ENCODE measurements at places on chromosomes 5 and 9. TPM values are rescaled to one million over a fixed set of nuclear protein-coding genes. Genes with fewer than 3 reads are reported as not detected.

Gene KIF24
- 0.79 TPM for total RNA-seq

Gene SGCD
- not detected for total RNA-seq

Gene DRD1
- not detected for total RNA-seq

Gene GPR151
- not detected for total RNA-seq

Gene CSNK1A1
- 168 TPM for total RNA-seq

Gene SPINK13
- total RNA-seq = not detected

Gene CCDC192
- not detected for total RNA-seq

Gene NR6A1
- 0.66 TPM for total RNA-seq

Gene PCDHGA7
- total RNA-seq = 2.3 TPM

Gene ZNF608
- total RNA-seq = 17.4 TPM

DNA sequence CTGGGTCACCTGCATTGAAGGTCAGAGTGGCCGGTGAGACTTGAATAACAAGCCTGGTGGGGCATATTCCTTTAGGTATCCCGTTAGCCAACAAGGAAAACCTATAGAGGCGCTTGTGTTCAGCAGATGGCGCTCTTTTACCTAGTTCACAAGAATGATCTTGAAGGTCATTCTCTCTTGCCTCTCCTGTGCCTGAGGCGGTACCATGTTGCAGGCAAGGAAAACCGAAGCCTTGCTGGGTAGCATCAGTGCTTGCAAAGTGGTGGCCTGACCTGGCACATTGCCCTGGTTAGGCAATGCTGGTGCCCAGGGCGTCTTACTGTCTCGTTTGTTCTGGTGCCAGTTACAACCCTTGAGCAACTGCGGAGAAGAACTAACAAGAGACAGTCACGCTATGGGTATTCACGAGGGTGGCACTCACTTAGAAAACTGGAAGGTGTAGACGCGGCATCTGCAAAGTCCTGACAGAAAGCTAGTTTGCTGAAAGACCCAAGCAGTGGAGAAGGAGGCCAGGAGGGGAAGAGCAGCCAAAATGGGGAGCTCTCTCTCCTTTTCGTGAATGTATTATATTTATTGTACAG, 56.7 kb downstream of the AOPEP start:
- DNase-seq = peak; percentile 53

DNA sequence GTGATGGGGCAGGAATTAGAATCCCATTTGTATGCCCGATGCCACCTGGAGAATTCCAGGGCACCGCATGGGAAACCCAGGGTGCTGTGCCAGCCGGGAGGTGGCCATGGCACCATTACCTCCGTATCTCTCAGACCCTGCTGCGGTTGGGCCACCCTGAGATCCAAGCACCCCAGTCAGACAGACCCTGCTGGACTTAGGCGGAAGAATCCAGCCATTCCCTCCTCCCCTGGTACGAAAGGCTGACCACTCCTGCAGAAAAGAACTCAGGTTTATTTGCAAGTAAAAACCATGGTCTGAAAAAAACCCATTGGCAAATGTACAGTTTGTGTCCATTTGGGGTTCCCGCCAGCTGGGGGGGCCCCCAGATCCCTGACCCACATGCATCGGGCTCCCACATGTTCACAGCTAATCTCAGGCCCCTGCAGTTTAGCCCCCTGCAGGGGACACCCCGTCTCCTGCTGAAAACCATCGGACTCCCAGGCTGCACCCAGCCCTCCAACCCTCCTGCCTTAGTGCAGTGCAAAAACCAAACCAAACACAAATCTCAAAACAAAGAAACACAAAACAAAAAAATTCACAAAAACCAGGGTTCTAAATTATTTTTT, 23.6 kb upstream of the SARDH start:
- DNase-seq = no peak

DNA sequence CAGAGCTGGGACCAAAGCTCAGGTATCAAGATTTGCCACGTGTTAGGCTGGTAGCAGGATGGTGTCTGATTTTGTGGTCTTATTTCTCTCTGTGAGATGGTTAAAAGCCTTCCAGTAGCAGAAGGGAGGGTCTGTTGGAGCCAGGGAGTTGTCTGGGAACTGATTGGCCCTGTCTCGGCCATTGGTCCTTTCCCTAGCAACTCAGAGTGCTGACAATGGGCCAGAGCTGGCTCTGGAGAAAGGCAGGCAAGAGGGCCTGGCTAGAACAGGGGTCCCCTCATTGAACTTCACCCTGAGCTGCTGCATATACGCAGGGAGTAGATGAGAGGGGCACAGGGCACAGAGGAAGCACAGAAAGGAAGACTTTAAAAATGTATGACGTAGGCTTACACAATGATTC, 92.8 kb downstream of the PSD2 start:
- DNase-seq = no peak

- peak; percentile 22 for DNase-seq
Measured at GRCh38 chr5:124936626-124936933, 190.1 kb upstream of the ZNF608 start.

DNA sequence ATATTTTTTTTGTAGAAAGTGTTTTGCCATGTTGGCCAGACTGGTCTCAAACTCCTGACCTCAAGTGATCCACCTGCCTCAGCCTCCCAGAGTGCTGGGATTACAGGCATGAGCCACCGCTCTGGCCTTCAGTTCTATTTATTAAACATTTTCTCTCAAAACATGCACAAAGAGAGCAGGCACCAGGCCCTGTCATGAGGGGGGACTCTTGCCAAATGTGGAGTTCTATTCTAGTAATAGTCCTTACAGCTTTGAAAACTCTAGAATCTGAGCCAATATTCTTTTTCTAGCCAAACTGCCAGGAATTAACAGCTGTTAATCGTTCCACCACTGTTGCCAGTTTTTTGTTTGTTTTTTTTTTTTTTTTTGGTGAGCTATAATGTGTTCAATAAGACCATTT, 124.6 kb downstream of the TARS1 start:
- DNase-seq = no peak

DNA sequence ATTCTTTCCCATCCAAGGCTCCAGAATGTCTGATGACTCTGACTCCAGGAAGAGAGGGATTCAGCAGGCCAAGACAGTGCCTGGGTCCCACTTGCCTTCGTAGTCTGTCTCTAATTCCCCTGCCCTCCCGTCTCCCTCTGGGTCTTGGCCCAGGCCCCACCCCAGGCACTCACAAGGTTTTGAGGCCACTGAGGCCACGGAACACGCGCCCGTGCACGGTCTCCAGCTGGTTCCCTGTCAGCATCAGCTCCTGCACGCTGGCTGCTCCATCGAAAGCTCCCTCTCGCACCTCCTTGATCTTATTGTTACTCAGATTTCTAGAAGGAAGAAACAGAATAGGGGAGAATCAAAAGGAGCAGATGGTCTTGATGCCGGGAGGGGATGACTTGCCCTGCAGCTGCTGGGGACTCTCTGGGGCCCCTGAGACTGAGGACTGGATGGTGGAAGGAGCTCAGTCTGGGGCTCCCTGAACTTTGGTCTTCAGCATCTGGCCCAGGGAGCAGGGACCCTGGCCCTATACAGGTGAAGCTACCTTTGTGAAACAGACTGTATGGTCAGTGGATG, 174.6 kb upstream of the PANK3 start:
- no peak for DNase-seq

DNA sequence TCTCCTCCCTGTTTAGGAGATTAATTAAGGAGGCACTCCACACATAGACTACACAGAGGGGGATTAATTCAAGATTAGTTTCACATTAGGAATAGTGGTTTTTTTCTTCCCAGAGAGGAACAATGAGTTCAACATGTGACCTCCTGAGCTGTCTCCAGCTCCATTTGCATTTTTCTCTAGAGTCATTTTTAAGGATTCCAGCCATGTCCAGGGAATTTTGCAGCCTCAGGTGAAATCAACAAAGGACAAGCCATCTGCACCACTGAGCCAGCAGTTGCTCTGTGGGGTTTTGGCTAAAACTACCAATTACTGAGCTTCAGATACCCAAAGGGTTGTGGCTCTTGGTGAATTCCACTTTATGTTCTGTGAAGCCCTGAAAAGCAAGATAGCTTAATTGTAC, 258.5 kb upstream of the PPP1R2B start:
- DNase-seq = no peak

DNA sequence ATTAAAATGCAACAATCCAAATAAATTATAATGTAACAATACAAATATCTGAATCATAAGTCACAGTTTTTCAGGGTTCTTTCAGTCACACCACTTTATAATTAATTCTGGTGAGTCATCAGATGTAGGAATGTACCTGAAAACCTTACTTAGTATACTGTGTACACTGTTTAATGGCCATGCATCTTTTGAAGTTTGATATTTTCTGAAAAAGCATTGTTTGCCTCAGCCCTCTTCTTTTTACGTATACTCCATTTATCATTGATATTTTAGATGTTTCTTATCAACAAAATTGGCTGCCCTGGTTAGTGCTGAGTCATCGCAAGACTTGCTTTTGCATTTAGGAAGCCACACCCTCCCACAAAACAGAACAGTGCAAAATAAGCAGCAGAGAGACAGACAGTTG, 218.6 kb downstream of the PJA2 start:
- DNase-seq = no peak

GRCh38 chr9:128683340-128684064, 5.5 kb upstream of the SET start:
- peak; percentile 87 for DNase-seq

DNA sequence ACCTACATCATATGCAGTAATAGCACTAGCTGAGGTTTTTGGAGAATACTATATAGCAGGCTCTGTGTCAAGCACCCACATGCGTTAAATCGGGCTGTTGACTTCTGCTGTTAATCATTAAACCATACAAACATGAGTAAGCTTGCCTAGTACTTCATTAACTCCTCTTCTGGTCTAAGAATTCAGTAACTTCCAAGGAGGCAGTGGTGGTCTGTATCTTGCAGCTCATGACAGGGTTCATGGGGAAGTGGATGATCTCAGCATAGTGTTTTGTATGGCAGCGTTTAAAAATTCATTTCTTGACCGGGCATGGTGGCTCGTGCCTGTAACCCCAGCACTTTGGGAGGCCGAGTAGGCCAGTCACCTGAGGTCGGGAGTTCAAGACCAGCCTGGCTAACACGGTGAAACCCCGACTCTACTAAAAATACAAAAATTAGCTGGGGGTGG, at the start of gene HAVCR1:
Gene HAVCR1 (minus strand): TSS at position 24 of the 447 bp plus-strand sequence. CDS start 1,173 bp downstream, outside the sequence.
- no peak for DNase-seq

GRCh38 chr9:103816146-103816545, 278.0 kb upstream of the SMC2 start:
- no peak for DNase-seq

DNA sequence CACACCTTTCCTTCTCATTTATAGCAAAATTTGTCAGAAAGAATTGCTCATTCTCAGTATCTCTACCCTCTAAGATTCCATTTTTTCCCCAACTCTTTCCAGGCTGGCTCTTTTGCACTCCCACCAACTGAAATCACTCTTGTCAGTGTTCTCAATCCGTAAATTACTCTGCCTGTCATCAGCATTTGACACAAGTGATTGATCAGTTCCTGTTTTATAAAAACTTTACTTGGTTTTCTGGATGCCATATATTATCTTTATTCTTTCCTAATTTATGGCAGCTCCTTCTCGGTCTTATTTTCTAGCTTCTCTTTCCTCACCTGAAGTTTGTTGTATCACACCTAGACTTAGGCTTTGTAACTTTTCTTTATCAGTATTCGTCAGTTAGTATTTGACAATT, 16.4 kb downstream of the DENND4C start:
- DNase-seq = no peak

- DNase-seq = no peak
Measured at GRCh38 chr9:109745335-109746283, 34.4 kb upstream of the PALM2AKAP2 start.

DNA sequence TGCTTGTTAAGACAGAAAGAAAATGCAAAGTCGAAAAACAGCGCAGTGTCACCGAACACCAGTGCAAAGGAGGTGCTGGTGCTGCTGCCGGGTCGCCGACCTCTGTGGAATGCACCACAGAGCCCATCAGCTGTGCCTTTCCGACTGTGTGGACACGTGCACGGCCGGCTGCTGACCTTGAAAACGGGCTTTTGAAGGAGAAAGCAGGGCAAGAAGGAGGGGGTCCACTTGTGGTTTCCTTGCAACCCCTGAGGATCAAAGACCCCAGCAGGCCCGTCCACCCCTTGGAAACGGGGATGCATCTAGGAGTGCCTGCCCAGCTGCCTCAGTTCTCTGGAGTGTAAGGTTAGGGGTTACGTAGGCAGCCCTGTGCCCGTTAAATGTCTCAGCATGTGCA, 6.2 kb upstream of the OLFM1 start:
- no peak for DNase-seq

DNA sequence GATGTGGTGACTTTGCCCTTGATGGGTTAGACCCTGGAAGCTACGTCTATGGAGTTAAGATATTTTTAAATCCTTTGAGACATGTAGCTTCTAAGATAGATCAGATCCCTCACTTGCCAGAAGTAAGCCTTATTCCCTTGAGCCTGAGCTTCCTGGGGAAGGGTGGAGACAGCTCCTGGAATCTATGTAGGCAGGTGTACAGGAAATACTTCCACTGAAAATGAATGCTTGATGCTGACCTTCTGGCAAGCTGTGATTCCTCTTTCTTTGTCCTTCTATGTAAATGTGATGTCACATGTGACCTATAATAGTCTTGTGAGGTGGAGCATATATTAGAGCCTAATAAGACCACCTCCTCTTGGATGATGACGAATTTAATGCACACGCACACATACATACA, 1152.0 kb upstream of the ACO1 start:
- no peak for DNase-seq

- no peak for DNase-seq
Measured at GRCh38 chr5:75412111-75412990, 75.3 kb downstream of the HMGCR start.

- no peak for DNase-seq
Measured at GRCh38 chr9:113755433-113755832, 120.7 kb upstream of the ZNF618 start.

GRCh38 chr5:98934546-98934945, 5.7 kb upstream of the CHD1 start:
- no peak for DNase-seq

DNA sequence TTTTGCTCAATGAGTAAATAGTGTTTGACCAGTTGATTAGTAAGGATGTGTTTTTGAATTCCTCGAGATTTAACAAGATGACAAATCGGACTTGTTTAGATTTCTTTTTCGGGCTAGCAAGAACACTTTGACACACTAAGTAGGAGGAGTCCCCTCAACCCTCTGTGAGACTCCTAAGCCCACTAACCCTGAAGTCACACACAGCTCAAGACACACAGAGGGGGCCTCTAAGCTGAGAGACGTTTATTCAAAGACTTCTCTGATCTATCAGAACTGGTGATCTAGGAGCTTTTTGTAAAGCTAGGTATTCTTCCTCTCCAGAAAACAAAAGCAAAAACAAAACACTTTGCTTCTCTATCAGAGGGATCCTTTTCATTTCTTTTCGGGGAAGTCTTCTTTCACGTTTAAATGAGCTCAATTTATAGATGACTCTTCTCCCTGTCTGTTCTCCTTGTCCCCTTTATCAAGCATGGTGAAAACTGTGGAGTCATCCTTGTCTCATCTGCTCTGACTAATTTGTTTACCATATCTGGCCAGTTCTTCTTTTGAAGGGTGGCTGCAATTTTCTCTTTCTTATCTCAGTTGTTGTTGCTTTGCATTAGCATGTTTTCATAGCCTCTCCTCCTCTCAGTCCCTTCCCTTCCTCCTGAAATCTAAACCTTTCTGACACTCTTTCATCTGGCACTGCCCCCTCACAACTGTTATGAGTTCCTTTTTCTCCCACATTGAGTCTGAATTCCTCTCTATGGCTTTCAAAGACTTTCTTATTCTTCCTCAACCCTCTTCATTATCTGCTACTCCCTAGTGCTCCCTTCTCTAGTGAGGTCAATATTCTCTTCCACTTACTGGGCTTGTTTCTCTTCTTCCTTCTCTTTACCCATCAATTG, 68.5 kb upstream of the RAI14 start:
- DNase-seq = no peak

GRCh38 chr9:10562581-10563343, 50.0 kb downstream of the PTPRD start:
- DNase-seq = no peak
